ENCODE measurements at places on chromosomes 12 and 14.

GRCh38 chr14:86481104-86481503 lies 951.2 kb downstream of the FLRT2 start:
- no peak for DNase-seq

- DNase-seq: no peak
These were observed 200.5 kb upstream of the GRIP1 start for GRCh38 chr12:66879409-66879808.

GRCh38 chr14:73003681-73004080 lies 23.2 kb downstream of the ZFYVE1 start:
- no peak for DNase-seq

DNA sequence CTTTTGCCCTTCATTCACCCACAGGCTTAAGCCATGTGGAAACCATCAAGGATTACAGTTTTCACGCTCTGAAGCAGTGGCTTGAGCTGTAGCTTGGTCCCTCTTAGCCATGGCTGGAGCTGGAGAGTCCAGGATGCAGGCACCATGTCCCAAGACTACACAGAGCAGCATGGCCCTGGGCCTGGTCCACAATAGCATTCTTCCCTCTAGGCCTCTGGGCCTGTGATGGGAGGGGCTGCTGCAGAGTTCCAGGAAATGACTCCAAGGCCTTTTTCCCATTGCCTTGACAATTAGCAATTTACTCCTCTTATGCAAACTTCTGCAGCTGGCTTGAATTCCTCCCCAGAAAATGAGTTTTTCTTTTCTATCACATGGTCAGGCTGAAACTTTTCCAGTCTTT lies 211.3 kb downstream of the RERGL start:
- DNase-seq: no peak

DNA sequence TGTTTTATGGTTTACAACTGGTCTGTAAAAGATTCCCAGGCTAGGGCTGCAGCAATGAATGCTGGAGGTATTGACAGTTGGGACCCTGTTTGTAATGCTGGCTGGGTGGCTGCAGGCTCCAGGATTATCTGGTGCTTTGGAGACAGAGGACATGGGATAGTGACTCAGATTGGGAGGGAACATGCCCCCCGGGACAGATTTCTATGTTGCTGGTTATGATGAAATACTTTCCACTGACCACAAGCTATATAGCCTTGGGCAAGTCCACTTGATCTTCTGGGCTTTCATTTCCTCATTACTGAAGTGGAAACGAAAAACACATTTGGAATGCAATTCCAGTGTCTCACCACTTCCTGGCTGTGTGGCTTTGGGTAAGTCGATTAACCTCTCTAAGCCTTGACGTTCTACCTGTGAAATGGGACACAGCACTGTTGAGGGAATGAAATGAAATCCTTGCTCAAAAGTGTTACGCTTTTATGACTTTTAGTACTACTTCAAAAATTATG lies 6.3 kb upstream of the TPCN1 start:
- peak; percentile 76 for DNase-seq

- DNase-seq: peak; percentile 31
These were observed 1.5 kb upstream of the FBRSL1 start for GRCh38 chr12:132488127-132489077.

- DNase-seq: peak; percentile 99
These were observed 12.0 kb downstream of the CFAP73 start for GRCh38 chr12:113161415-113162016.

GRCh38 chr12:113262710-113263109 lies 41.4 kb downstream of the TPCN1 start:
- DNase-seq: no peak

DNA sequence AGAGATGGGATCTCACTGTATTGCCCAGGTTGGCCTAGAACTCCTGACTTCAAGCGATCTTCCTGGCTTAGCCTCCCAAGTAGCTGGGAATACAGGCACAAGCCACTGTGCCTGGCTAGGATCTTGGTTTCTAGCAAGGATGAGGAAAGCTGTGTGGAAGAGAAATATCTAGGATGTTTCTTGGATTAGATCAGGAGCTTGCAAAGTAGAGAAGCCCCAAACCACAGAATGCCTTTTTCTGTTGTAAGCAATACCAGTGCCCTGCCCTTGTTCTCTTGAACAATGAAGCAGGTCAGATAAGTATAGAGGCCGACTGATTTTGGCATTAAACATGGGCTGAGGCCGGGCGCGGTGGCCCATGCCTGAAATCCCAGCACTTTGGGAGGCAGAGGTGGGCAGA lies 44.3 kb upstream of the STRN3 start:
- no peak for DNase-seq

- no peak for DNase-seq
These were observed 232.6 kb downstream of the FLRT2 start for GRCh38 chr14:85762526-85762925.

GRCh38 chr12:34347367-34347766 lies 325.1 kb downstream of the ALG10 start:
- no peak for DNase-seq

DNA sequence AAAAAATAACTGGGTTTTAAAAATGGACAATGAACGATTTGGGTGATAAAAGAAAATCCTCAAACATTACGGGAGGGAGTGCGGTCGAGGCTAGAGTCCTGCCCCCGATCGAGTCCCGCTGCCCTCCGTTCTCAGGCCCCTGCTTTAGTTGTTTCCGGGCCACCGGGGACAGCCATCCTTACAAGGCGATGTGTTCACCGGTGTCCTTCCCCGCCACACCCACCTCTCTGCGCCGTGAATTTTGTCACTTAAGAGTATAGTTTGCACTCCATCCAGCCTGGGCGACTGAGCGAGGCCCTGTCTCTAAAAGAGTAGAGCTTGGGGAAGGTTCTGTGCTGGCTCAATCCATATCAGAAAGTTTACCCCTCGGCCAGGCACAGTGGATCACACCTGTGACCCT lies 2.9 kb downstream of the ULK1 start:
- DNase-seq: no peak

DNA sequence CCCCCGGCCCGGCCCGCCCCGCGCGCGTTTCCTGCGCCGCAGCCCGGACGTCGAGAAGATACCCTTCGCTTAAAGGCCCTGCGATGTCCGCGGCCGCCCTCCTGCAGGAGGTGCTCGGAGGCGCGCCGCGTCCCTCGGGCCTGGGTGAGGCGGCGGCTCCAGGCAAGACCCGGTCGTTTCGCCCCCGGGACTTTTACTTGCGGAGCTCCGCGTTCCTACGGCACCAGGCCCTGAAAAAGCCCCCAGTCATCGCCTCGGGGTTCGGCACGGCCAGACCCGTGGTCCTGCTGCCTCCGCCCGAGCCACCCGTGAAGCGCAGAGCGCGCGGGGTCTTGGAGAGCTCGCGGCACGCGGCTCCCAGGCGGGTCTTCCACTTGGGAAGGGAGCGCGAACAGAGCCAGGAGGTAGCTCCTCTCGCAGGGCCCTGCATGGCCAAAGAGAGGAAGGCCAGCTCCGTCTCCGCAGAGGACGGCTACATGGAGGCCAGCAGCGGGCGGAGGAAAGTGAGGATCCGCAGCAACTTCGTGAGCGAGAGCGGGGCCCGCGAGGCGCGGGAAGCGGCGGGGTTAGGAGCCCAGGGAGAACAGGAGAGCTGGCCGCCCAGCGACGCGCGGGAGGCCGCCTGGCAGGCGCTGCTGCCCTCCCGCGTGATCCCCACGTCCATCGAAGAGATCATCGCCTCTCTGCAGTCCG lies 26.9 kb downstream of the TTC6 start:
- DNase-seq: no peak

DNA sequence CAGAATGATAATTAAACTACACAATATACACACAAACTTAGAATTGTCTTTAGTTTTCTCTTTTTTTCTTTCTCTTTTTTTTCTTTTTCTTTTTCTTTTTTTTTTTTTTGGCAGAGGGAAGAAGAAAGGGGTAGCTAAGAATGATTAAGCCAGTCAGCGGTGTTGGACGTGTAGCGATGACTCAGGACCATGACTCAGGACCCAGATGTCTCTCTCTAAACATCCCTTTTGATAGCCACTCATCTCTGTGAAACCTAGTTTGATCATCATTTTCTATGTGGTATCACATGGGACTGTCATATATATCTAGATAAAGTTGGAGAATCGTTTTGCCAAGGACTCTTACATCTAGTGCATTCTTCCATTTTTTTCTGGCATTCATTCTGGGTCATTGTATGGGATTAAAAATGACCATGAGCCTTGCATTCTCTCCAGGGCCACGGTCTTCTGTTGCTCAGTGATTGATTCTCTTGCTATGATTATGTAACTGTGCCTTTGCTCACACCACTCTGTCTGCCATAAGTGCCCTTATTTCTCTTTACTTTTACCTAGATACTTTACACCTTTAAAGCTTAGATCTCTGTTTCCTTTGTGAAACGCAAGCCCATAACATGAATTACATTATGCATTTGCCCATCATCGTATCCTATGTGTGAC lies 26.6 kb upstream of the NRXN3 start:
- no peak for DNase-seq

- DNase-seq: no peak
These were observed 123.1 kb upstream of the PARP11 start for GRCh38 chr12:3996322-3996721.

- DNase-seq: peak; percentile 51
These were observed 315 bp downstream of the ABCD2 start for GRCh38 chr12:39619316-39619659.

DNA sequence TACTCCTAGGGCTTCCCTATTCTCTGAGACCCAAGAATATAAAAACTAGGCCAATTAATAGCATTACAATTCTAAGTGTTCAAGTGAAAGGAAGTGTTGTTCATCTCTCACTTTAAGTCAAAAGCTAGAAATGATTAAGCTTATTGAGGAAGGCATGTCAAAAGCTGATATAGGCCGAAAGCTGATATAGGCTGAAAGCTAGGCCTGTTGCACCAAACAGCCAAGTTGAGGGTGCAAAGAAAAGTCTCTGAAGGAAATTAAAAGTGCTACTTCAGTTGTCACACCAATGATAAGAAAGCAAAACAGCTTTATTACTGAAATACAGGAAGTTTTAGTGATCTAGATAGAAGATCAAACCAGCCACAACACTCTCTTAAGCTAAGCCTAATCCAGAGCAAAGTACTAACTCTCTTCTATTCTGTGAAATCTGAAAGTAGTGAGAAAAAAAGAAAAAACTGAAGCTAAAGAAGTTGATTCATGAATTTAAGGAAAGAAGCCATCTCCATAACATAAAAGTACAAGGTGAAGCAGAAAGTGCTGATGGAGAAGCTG lies 68.9 kb downstream of the SLC6A15 start:
- DNase-seq: no peak

DNA sequence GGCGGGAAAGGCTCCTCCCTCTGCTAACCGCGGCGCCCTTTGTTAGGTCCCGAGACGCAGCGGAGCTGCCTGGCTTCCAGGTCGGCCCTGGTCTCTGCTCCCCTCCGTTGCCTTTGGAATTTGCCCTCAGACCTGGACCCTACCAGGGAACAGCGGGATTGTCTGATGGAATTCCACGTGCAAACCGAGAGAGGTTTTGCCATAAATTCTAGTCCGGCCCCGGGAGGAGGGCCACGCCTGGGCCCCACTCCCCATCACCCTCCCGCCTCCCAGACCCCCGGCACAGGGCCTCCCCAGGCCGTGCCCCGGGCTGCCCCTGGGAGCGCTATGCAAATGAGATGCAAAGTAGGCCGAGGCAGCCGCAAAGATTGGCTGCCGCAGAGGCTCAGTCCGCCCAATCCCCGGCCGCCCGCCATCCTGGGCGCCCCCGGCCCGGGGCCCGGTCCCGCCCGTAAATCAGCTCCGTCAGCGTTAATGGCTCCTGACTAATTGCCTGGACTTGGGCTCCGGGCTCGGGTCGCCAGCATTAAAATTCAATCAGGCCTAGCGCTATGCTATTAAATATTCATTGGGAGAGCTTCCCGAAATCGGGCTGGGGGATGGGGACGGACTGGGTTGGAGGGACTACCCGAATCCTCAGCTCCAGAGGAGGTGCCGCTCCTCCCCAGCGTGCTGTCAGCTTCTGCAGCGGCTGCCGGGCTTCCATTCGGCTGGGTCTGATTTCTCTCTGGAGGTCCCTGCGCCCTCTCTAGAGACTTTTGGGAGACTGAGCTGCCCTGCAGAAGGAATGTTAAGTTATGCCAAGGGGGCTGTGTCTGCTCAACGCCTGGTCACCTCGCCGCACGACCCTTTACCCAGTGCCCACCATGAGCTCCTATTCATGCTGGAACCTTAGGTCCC lies 15.7 kb upstream of the FIGNL2 start:
- DNase-seq: no peak

DNA sequence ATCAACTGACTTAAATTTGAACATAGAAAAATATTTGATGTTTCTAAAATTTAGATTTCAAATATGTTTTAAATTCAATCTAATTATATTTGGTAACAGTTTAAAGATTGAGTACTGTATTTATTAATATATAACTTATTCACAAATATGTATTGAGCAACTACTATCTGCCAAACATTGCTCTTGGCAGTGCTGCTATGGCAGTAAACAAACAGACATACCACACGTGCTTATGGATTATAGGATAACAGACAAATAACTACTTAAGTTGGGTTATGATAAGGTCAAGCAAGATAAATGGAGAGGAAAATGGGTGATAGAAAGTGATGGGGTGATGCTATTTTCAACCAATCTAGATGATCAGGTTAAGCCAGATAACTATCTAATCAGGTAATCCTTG lies 538.1 kb downstream of the C12orf50 start:
- no peak for DNase-seq

DNA sequence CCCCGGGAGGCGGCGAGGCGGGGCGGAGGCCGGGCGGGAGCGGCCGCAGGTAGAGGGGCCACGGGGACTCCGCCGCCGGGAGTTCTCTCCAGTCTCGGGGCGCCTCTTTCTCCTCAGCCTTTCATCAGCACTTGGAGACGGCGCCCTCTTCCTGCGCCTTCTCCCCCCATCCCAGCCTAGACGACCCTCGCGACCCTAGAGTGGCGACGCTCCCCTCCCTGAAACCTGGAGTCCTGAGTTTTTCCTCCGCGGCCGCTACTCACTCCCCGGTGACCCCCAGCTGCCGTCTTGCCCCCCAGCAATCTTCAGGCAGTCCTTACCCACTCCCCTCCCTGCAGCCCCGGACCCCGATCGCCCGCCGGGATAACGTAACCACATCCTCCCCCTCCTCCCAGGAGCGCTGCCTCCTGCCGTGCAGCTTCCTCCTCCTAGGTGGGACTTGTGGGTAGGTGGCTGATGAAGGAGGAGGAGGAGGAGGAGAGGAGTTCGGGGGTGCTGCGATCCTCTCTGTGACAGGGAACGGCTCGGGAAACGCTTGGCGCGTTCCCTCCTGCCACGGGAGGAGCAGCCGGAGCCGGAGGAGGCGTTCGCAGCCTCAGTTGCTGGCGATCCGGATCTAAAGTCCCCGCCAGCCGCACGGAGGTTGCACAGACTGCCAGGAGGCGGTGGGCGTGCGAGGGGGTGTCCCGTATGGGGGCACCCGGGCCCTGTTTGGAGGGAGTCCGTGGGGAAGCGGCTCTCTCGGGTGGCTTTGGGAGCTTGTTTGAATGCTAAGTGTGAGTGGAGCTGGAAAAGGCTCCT lies 891 bp downstream of the PLEKHA5 start:
- no peak for DNase-seq

GRCh38 chr14:84825481-84826251 lies 704.3 kb upstream of the FLRT2 start:
- no peak for DNase-seq

- DNase-seq: no peak
These were observed 9.2 kb downstream of the GLIPR1 start for GRCh38 chr12:75489613-75490210.

GRCh38 chr14:103016594-103016993 lies 40.8 kb downstream of the CDC42BPB start:
- DNase-seq: no peak

GRCh38 chr14:61481701-61482100 lies 160.3 kb downstream of the PRKCH start:
- no peak for DNase-seq

GRCh38 chr12:72570601-72571000 lies 298.4 kb downstream of the TRHDE start:
- peak; percentile 7 for DNase-seq

- no peak for DNase-seq
These were observed 9.4 kb downstream of the TMEM63C start for GRCh38 chr14:77190977-77191376.

Measured in OCI-LY7 (cell line).